MCF 10A (cell line): ENCODE measurements at places on chromosomes 2 and 18.

GRCh38 chr2:191569025-191569424 is 108.9 kb upstream of the NABP1 start:
- DNase-seq = no peak

- no peak for DNase-seq
Measured at GRCh38 chr18:58536202-58536516, 92.7 kb downstream of the ALPK2 start.

GRCh38 chr2:235577404-235578330 is 83.8 kb downstream of the AGAP1 start:
- no peak for DNase-seq

DNA sequence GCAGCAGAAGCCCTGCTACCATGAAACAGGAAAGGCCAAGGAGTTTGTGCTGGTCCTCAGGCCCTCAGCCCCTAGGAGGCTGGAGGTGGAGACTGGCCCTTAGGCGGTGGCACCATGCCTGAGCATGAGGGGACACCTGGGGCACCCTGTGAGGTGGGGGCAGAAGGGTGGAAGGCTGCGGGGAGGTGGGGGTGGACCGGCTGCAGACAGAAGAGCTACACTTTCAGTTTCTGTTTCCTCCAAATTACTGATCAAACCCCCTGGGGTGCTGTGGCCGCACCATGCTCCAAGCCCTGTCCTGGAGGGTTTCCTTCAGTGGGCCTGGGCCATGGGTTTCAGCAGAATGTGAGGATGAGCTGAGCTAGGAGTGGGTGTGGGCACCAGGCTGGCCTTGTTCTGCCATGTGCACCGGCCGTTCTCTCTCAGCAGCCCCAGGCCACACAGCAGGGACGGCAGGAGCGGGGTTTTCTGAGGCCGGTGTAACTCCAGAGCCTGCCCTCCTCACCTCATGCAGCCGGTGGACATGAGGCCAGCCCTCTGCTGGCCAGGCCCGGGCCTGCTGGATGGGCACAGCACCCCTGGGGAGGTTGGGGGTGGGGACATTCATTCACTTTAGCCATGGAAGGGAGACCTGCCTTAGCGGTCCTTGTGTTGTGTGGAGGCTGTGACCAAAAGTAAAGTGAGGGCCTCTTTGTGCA is 51.5 kb downstream of the PLEKHB2 start:
- DNase-seq = no peak

DNA sequence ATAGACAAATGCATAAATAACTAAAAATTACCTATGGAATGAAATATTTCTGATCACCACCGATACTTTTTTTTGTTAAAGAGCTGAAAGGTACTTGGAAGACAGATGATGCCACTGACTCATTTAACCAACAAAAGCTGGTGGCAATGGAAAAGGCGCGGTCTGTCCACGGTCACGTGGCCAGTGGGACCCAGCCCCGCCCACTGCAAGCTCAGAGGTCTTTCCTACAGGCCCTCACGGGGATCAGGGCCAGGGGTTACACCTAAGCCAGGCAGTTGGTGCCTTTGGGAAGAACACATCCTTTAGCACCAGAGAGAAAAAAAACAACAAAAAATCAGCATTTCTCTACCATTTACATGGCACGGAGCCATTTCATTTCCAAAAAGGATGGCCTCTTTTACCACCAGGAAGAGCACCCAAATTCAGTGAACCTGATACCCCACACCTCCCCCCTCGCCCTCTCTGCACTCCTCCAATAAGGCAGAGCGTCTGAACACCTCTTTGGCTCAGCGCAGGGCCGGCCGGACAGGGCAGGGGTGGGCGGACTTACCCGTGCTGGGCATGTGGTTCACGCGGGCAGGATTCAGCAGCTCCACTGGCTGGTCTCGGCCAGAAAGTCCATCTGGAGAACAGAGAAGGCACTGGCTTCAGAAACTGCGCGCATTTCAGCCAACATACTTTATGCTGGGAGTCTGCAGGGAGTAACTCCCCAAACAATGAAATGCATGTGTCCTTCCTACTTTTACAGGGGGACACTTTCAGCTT is 164.6 kb downstream of the HDAC4 start:
- DNase-seq = no peak

DNA sequence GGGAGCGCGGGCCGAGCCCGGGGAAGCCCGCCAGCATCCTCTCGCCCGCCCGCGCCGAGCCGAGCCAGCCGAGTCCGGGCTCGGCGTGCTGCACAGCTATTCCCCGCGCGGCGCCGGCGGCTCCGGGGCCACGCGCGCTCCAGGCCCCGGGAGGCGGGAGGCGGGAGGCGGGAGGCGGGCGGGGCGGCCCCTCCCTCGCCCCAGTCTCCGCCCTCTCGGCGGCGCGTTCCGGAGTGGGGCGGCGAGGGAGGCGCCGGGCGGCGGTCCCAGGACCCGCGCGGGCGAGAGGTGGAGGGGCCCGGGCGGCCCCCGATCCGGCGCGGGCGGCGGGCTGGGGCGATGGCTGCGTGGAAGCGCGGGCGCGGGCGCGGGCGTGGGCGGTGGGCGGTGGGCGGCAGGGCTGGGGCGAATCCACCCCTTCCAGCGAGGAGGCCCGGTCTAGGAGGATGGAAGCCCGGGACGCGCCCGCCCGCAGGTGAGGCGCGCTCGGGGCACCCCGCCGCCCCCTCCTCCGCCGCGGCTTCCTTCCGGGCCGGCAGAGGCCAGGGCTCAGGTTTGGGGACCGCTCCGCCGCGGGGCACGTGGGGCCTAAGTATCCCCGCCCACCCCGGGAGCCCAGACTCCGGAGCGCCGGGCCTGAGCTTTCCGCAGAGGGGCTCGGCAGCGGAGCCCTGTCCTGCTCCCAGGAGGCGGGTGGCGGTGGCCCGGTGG is at the start of gene ADCY3:
TSS of gene ADCY3 (minus strand) at position 140 of the 711 bp plus-strand sequence. CDS start 1,250 bp downstream, outside the sequence.
- DNase-seq = peak; percentile 27
